ENCODE measurements at places on chromosomes 7 and 10.

GRCh38 chr7:29177963-29178600 is 16.5 kb upstream of the CHN2 start:
- DNase-seq, result peak; percentile 9

GRCh38 chr7:5497295-5498103 is 73.9 kb upstream of the TNRC18 start:
- no peak for DNase-seq

DNA sequence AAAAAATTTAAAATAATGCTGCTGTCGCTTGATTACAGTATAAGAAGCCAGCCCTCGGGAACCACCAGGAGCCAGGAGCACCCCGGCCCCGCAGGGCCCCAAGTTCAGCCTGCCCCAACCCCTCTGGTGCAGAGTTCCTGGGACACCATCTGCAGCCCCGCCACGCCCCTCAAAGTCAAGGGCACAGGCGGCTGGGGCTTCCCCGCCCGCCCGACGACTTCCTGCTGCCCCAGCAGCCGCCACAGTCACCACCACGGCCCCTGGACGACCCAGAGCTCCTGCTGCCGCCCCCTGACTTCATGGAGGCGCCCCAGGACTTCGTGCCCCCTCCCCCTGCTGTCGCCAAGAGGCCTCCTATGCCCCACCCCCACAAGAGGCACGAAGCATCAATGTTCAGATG is 103.6 kb upstream of the PDSS1 start:
- no peak for DNase-seq

GRCh38 chr10:33239257-33239656 is 95.2 kb downstream of the NRP1 start:
- no peak for DNase-seq

GRCh38 chr7:123401295-123401694 is 133.1 kb downstream of the IQUB start:
- DNase-seq, result no peak
